SK-N-SH treated with all-trans-retinoic acid at 6 μM for 48 hours (cell line): ENCODE measurements at places on chromosomes 11 and 22.

DNA sequence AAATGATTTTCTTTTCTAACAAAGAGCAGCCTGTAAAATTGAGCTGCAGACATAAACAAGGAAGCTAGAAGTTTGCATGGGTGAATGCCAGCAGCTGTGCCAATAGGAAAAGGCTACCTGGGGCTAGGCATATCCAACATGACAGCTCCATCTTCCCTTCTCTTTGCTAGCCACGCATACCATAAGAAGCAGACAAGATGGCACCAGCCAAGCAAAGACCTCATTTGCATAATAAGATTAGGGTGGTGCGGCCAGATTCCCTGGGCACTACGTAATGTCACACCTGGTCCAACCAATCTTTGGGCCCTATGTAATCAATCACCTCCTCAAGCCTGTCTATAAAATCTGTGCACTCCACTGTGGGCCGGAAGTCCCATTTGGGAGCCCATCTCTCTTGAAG, 108.3 kb downstream of the SWAP70 start:
- ATAC-seq = no peak

DNA sequence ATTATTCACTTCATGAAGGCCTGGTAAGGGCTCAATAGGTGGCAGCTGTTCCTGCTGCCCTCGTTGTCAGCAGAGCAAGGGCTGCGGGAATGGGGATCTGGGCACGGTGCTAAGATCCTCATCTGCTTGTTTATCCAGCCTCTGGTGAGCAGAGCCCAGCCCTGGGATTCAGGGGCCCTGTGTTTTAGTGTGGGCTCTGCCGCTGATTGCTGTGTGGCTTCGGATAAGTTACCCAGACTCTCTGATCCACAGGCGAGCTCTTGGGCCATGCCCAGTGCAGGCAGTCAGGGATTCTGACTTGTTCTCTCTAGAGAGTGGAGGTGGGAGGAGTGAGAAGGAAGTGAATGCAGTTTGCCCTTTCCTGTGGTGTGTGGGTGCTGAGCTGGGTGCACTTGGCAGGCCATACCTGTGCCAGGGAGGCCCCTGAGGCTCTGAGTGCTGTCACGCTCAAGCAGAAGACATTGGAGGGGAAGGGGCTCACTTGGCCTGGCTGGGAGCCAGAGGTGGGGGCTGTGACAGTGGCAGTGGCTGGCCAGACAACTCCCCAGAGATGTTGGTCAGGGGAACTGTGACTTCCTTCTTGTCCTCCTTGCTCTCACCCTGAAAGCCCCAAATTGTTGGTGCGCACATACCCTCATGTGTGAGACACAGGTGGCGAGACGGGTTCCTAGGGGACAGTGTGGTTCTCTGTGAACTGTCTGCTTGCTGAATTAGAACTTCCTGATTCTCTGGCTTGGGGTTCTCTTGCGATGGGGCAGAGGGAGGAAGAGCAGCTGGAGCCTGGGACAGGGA, 43.7 kb downstream of the CD82 start:
- ATAC-seq = no peak

DNA sequence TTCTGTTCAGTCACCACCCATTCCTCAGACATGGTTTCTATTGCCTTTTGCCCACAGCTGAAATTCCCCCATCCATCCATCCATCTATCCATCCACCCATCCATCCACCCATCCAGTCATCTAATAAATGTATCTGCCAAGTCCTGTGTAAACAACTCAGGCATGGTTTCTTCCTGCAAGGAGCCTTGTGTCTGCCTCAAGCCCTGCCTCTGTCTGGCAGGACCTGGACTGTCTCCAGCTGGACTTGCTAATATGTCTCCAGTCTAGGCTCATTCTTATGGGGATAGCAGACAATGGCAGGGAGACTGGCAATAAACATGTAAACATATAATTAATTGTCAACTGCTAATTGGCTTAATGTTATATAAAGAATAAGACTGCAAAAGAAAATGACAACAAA, 64.7 kb upstream of the AMPD3 start:
- no peak for ATAC-seq

- no peak for ATAC-seq
Observed at GRCh38 chr11:35011389-35011788, 95.0 kb downstream of the PDHX start.

- no peak for ATAC-seq
Observed at GRCh38 chr11:68263444-68264035, 8.2 kb downstream of the C11orf24 start.

- ATAC-seq = no peak
Observed at GRCh38 chr11:126265811-126266210, 2.9 kb downstream of the SRPRA start.

DNA sequence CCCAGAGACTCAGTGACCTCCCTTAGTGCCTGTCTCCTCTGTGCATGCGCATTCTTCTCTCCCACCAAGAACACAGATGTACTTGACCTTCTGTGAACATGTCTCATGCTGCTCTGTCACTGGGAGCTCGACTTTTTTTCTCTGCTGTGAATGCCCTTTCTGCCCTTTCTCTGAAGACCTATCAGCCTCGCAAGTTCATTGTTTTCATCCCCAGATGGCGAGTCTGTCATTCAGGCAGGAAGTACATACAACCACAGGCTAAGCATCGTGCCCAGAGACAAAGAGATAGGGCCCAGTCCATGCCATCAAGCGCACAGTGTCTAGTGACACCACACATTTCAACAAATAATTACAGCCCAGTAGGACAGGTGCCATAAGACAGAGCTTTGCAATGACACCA, 50.4 kb upstream of the RAB1B start:
- ATAC-seq = no peak

DNA sequence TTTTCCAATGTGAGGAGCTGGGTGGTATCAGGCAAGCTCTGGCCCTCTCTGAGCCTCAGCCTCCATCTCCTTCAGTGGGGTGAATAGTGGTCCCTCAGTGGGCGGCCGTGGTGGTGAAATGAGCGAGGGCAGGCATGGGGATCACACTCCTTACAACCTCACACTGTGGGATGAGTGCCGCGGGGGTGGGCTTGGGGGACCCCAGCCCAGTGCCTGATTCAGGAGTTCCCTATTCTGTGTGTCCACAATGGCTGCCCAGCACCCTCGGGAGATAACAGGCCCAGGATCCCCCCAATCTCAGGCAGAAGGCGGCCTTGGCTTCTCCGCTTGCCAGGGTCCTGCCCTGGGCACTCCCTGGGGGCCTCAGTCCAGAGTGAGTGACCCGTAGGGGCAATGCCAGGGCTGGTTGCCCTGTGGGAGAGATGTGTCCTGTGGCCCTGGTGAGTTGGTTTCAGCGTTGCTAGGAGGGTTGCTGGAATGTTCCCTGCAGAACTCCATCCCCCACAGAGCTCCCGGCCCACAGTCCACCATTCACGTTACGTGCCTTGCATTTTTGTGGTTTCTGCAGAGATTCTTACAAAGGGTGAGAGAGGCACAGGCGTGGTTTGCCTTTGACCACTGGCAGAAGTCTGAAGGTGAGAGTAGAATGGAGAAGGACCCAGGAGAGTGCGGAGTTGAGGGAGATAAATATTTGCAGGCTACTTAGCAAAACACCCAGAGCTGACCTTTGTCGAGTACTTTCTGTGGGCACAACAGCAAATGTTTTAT, 2.9 kb downstream of the ALDH3B1 start:
- peak; percentile 80 for ATAC-seq

- no peak for ATAC-seq
Observed at GRCh38 chr11:65854852-65855837, 2.8 kb downstream of the CFL1 start.

DNA sequence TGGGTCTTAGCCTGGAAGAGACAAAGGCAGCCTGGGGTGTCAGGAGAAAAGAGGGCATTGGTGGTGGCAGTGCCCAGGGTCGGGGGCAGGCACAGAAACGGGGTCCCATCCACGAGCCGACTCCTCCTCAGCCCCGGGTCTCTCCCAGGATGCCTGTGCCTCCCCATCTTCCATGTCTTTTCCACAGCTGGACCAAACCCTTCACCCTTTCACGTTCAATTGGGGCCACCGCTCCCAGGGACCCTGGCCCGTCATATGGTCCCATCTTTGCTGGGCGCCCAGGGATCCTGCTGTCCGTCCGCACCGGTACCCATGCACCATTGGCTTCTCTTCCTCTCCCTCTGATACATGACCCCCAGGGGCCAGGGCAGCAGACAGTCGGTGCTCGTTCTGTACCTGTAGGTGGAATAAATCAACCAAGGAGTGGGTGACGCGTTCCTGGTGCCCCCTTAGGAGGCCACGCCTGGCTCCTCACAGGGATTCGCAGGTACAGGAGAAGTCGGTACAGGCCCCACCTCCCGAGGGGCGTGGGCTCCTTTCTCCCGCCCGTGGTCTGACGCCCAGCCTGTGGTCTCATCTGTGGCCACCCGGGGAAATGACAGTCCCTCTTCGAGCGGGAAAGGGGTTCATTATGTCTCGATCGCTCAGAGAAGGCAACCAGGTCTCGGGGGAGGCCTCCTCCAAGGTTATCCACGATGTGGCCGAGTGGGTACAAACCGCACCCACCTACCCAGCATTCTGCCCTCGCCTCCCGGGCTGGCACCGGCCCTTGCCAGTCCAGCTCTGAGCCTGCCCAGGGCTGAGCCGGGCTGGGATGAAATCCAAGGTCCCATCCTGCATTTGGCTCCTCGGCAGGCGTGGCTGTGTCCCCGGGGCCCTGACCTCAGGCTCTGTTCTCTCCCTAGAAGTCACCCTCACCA, 1493.6 kb downstream of the BRD1 start:
- ATAC-seq = no peak

DNA sequence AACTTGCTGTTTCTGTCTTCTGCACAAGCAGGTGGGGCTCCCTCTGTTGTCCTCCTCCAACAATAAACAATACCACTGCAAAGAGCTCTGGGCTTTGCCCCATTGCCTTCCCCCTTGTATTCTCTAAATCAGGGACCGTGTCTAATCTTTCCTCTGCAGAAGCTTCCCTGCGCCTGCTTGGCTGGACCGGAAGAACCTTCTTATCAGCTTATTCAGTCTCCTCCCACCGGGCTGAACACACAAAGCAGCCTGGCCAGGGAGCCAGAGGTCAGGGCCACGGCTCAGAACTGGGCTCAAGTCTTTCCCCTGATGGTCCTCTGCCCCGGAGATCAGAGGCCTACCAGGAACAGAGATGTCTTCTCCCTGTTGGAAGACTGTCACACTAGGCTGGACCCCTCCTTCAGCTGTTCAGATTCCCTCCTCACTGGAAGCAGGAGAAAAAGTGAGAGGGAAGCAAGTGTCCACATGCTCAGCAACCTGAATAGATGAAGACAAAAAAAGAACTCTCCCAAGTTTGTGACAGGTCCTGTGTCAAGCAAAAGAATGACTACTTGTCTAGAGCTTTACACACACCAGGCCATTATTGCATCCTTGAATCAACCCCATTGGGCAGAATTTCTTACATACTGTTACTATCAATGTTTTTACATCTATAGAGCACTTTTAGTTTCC, 63.7 kb downstream of the RAB30 start:
- ATAC-seq = peak; percentile 43

- ATAC-seq = no peak
Observed at GRCh38 chr11:59283311-59283710, 70.6 kb upstream of the MPEG1 start.

- ATAC-seq = no peak
Observed at GRCh38 chr11:120293038-120293800, 31.9 kb upstream of the TLCD5 start.

DNA sequence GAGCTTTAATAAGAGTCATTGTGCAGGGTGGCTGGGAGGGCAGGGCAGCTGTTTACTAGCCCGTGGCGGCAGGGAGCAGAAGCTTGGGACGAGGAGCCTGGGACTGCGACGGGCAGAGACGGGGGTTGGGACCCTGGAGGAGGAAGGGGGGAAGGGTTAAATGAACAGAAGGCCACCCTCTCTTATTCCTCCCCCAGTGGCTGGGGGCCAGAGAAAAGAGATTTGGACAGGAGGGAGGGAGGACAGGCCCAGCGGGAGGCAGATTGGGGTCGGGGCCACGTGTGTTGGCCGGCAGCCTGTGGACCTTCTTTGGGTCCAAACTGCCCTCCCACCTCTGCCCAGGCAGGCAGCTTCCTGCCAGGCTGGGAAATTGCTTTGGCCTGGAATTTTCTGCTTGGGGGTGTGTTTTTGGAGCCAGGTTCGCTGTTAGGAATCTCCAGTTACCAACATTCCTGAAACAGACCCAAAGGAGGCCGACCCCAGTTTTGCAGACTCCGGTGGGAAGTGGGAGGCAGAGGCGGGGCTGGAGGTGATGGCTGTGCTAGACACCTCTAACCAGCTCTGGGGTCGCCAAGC, 50.2 kb downstream of the APOL3 start:
- ATAC-seq = peak; percentile 24; the same call in 1 of the 3 replicates

GRCh38 chr11:11416917-11417316, 63.9 kb upstream of the CSNK2A3 start:
- ATAC-seq = peak; percentile 40

DNA sequence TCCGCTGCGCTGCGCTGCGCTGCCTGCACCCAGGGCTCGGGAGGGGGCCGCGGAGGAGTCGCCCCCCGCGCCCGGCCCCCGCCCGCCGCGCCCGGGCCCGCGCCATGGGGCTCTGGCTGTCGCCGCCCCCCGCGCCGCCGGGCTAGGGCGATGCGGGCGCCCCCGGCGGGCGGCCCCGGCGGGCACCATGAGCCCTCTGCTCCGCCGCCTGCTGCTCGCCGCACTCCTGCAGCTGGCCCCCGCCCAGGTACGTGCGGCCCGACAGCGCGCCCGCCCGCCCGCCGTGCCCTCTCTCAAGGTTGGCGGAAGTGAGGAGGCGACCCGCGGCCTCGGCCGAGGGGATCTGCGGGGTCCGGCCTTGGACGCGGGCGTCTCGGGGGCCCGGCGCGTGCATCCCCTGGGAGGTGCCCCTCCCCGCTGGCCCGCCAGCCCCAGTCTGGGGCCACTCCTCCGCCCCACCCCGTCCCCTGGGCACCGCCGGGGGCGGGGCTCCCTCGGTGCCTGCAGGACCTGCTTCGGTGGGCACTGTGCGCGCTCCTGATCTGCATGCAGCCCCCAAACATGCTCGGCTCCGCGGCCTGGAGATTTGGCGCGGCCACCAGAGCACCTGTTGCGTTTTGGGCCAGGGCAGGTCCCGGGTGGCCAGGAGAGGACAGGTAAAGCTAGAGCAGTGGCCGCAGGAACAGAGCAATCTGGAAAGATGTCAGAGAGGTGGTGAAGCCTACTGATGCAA, 429 bp downstream of the VEGFB start:
- peak; percentile 41 for ATAC-seq

DNA sequence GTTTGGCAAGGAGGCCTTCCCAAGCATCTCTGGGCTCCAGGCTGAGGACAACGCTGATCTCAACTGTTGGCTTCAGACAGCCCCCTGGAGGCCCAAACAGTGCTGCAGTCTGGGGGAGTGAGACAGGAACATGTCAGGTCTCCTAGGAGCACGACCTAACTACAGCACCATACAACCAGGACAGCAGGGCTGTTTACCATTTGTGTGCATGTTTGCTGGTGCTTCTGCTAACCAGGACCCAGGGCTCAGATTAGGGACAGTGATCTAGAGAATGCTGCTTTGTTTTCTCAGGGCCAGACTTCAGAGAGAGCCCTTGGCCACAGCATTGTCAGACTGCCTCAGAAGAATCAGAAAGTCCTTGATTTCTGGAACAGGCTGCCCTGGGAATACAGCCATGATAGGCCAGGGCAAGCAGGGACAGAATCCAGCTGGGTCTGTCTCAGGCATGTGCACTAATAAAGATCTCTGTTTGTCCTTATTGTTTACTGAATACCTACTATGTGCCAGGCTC, 126.5 kb downstream of the VPREB1 start:
- peak; percentile 58 for ATAC-seq

- ATAC-seq = no peak
Observed at GRCh38 chr11:72745511-72745910, 6.7 kb downstream of the ARAP1 start.
